ENCODE measurements at places on chromosomes 4 and X.

- DNase-seq, result no peak
Measured at GRCh38 chrX:3779546-3779945, 66.1 kb upstream of the PRKX start.

- peak; percentile 41 for DNase-seq
Measured at GRCh38 chrX:106999002-106999975, 723 bp downstream of the MORC4 start.

- peak; percentile 22 for DNase-seq
Measured at GRCh38 chrX:46686003-46686645, 72.8 kb downstream of the SLC9A7 start.

DNA sequence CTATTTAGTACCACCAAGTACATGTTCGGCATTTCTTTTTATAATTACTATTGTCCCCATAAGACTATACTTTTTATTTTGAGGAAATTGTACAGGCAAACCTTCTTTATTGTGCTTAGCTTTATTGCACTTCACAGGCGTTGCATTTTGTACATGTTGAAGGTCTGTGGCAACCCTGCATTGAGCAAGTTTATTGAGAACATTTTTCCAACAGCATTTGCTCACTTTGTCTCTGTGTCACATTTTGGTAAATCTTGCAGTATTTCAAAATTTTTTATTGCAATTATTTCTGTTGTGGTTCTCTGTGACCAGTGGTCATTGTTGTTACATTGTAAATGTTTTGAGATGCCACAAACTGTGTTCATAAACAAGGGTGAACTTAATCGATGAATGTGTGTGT, 10.8 kb upstream of the CXCL5 start:
- DNase-seq, result peak; percentile 38

- peak; percentile 53 for DNase-seq
Measured at GRCh38 chr4:32775049-32775448, 2054.9 kb downstream of the PCDH7 start.

DNA sequence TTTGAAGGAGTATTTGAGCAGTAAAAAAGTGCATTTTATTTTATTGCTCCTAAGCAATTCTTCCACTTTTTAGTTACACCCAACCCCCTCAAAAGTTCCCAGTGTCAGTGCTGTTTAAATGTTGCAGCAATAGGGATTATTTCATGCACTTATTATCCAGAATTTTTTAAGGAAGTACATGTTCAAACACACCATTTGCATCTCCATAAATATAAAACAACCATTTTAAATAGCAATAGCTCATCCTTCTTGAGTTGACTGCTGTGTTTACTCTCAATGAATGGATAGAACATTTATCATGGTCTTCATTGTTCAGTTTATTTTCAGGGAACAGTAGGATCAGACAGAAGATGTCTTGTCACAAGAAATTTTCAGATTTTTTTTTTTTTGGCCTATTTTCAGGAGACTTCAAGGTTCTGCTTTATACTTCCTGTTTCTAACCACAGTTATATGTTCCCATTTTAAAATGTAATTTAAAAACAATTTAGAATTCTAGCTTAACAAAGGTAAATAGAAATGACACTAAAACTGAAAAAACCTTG, 171.9 kb downstream of the TMA16 start:
- DNase-seq, result no peak

GRCh38 chrX:75230296-75230695, 43.6 kb upstream of the UPRT start:
- no peak for DNase-seq

GRCh38 chrX:108224727-108225621, 133.4 kb downstream of the ATG4A start:
- DNase-seq, result peak; percentile 22

- DNase-seq, result peak; percentile 83
Measured at GRCh38 chr4:123480706-123481418, 84.3 kb downstream of the SPRY1 start.

- no peak for DNase-seq
Measured at GRCh38 chr4:56060036-56060435, 111.3 kb downstream of the CEP135 start.

DNA sequence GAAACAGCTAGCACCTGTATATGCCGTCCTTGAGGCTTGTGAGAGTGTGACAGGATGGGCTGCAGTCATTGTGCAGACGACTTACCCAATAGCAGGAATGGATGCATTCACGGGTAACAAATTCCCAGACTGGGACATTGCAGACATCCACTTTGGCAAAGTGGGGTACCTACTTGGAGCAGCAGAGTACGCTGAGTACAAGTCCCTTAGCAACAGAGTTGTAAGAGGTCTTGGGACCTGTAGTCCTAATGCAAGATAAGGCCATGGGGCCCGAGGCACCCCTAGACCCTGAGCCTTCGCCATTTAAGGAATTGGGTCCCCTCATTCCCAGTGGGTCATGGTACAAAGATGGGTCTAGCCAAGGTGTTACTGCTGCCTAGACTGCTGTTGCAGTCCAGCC, 55.4 kb upstream of the CCDC149 start:
- no peak for DNase-seq

DNA sequence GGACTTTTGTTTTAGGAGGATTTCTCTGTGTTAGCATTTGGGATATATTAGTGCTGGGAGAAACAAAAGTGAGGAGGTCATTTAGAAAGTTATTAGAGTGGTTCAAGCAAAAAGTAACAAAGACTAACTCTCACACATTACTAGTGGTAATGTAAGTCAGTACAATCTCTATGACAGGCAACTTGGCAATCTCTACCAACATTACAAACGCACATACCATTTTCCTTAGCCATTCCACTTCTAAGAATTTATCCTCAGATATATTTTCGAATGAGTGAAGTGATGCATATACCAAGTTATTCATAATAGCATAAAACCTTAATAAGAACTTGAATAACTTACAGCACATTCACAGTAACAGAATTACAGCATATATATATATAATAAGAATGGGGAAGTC, 146.2 kb downstream of the PRSS12 start:
- peak; percentile 19 for DNase-seq

DNA sequence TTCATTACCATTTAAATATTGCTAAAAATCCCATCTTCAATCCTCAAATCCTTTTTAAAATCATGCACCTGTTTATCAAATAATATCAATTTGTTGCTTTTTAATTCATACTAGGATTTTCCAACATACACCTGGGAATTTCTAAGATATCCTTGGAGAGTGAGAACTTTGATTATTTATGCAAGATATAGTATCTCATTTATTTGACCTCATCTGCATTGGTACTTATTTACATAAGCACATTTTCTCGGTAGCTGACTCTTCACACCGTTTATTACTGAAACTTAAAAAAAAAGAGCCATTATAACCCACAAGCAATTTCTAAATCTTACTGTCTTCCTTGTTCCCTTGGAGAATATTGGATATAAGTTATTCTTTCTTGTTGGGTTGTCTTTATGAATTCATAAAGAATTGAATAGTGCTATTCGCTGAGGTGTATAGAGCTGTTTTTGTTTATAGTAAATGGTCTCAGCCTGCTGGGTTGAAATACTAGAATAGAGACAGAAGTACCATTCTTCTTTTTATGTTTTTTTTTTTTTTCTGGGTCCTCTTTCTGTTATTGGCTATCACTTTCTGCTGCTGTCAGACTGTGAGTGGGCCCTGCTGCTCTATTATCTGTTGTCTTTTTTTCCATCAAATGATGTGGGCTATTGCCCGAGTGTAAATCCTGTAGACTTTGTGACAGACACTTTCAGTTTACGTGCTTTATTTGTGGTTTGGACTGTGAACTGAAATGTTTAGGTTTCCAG, 2.9 kb downstream of the UGT8 start:
- no peak for DNase-seq

DNA sequence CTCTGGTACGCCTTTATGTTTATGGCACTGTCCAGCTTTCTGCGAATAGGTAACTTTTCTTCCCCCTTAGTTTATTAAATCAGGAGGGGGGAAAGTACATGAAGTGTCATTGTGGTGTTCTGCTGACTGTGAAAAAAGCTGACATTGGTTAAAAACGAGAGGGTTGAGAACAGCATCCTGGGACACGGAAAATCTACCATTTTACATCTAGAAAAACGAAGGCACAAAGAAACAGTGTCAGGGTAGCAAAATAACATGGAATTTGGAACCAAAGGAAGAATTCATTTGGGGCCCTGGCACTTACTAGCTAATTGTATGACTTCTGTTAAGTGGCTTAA, 1.2 kb upstream of the AMOT start:
- DNase-seq, result no peak

GRCh38 chr4:167688660-167689142, 403.6 kb upstream of the ANXA10 start:
- no peak for DNase-seq

DNA sequence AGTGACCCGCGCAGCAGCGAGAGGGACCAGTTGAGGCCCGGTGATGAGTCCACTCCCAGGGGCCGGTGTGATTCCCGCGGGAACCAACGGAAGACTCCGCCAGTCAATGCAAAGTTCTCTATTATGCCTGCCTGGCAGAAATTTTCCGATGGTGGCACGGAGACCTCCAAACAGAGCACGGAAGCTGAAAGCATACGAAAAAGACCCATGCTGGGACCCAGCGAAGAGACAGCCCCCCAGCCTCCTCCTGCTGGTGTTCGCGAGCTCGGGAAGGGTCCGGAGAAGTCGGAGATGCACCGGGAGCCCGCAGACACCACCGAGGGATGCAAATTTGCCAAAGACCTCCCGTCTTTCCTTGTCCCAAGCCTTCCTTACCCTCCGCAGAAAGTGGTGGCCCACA, 71.7 kb downstream of the AASDH start:
- no peak for DNase-seq

DNA sequence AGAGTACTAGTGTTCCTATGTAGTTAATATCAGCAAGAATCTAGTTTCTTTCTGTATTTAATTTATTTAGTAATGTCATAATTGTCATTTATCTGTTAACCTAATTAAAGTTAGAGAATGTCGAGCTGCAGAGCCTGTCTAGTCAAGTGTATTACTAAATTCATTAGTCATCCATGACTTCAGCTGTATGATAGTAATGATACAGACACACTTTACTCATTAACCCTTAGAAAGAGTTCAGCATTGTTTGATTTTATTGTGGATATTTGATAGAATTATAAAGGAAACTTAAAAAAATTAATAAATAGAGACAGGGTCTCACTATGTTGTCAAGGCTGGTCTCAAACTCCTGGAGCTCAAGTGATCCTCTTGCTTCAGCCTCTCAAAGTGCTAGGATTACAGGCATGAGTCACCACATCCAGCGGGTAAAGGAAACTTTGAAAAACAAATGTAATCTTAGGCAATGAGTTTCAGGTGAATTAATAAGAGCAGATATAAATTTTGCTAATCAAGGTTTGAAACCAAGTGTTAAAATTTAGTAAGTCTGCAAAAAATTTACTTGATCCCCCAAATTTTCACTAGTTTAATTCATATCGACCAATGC, 110.6 kb downstream of the ANK2 start:
- no peak for DNase-seq

- DNase-seq, result peak; percentile 97
Measured at GRCh38 chr4:13349096-13349495, 135.0 kb downstream of the RAB28 start.

DNA sequence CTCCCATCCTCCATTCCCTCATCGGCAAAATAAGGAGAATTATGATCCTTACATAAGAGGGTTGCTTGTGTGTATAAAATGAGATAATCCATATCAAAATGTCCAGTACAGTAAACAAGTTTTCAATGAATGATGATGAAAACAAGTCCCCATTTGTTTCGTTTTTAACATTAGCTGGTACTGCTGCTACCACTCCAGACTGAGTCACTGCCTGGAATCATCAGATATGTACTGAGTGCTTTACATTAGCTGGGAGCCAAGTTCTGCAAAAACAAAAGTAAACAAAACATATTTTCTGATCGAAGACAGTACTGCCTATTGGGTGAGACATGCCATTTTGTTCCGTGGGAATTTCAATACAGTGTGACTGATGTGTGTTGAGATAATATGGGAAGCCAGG, 123.2 kb upstream of the IGFBP7 start:
- DNase-seq, result peak; percentile 29

GRCh38 chr4:133149932-133150471, 908 bp downstream of the PCDH10 start:
- peak; percentile 27 for DNase-seq

Measured in amniotic epithelial cell (primary cell).